G401 (cell line): ENCODE measurements at places on chromosomes 7 and 10. TPM values are rescaled to one million over a fixed set of nuclear protein-coding genes. Genes with fewer than 3 reads are reported as not detected.
A peak's percentile ranks its signal among the peaks of the same experiment; 100 is the strongest.

DNA sequence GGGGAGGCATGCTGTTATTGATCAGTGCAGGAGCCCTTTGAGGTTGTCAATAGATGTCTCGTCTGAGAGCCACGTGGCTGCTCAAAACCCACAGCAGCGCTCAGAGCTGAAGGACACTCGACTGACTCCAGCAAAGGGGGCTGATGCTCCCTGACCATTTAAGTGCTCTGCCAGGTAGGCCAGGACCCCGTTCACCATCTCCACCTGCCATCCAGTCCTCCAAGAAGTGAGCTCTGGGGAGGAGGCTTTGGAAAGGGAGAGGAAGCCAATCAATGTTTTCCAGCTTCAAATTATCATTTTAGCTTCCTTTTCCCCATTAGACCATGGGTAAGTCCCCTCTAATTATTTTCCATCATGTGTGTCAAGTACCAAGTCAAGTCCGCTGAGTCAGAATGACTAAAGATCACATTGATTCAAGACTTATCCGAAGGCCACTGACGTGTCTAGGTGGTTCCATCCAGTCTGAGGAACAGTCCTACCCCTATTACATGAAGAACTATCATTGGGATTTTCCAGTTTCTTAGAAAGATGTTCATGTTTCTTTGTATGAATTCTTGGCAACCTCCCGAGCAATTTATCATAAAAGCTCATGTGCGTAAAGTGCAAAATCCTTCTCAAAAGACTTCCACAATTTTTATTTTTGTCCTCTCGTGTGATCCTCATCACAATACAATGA, 302.6 kb upstream of the LYZL1 start:
- no peak for DNase-seq

DNA sequence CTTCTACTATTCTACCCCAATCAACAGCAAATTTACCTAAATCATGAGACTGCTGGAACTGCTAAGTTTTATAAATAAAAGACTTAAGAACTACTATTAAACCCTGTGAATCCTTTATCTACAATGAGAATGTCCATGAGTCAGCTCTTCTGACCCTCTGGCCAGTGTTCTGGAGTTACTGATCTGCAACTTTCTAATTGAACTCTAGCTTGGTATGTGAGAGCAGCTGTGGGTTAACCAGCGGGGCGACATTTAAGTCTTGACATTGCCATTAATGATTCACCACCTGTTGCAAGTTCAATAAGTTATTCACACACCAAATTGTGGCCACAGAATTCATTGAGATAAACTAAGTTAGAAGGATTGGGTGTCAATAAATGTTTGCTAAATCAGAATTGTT, 359.8 kb downstream of the PCDH15 start:
- no peak for DNase-seq

DNA sequence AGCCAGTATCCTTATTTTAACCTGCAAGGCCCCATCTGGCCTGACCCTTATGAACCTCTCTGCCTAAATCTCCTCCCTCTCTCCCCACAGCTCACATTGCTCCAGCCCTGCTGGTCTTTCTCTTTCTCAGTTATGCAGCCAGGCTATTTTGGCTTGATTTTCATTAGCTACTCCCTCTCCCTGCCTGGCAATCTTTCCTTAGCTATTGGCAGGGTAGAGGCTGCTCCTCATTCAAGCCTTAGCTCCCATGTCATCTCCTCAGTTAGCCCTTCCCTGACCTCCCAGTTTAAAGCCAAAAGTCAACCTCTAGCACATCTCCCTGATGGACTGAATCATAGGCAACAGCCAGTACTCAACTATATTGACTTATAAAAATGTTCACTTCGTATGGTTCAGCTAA, 214.4 kb upstream of the CELF2 start:
- peak; percentile 77 for DNase-seq

- DNase-seq: no peak
Observed at GRCh38 chr10:78199005-78199725, 165.5 kb downstream of the RPS24 start.

- no peak for DNase-seq
Observed at GRCh38 chr7:28091190-28091589, 89.4 kb downstream of the JAZF1 start.

Gene STAMBPL1
- not detected in 2 replicates for total RNA-seq

Gene ARHGEF35
- not detected in 2 replicates for total RNA-seq

Gene PNLIPRP2
- not detected in 2 replicates for total RNA-seq

Gene CCDC3
- not detected in 2 replicates for total RNA-seq
